ENCODE measurements at places on chromosomes 13 and 19. TPM values are rescaled to one million over a fixed set of nuclear protein-coding genes. Genes with fewer than 3 reads are reported as not detected.

ZNF575 gene
- 0.37 TPM for total RNA-seq

SLC6A16 gene
- total RNA-seq: not detected

ISOC2 gene
- 83.0 TPM for total RNA-seq

KLK6 gene
- total RNA-seq: not detected

SYNE4 gene
- total RNA-seq: not detected

KCNN4 gene
- 2.9 TPM for total RNA-seq

KLHL1 gene
- total RNA-seq: not detected

PODNL1 gene
- total RNA-seq: 0.73 TPM

CLDND2 gene
- not detected for total RNA-seq

ZNF723 gene
- not detected for total RNA-seq

LRRC8E gene
- 6.2 TPM for total RNA-seq

SIGLEC7 gene
- total RNA-seq: not detected

FAM83E gene
- total RNA-seq: under 0.01 TPM

NAPSA gene
- total RNA-seq: 0.20 TPM

ETV2 gene
- 0.37 TPM for total RNA-seq

ZNF525 gene
- 2.0 TPM for total RNA-seq

C1QTNF9 gene
- not detected for total RNA-seq

CNFN gene
- 0.37 TPM for total RNA-seq

TIMM44 gene
- 51.6 TPM for total RNA-seq

GRIN2D gene
- 0.78 TPM for total RNA-seq

GPR4 gene
- total RNA-seq: under 0.01 TPM

ZNF813 gene
- 3.3 TPM for total RNA-seq

IZUMO4 gene
- 2.5 TPM for total RNA-seq

OR7C1 gene
- total RNA-seq: not detected

ZIC2 gene
- not detected for total RNA-seq

AZU1 gene
- not detected for total RNA-seq

NLRP8 gene
- not detected for total RNA-seq

ADGRE1 gene
- not detected for total RNA-seq

LENG9 gene
- 7.3 TPM for total RNA-seq

LILRA5 gene
- total RNA-seq: not detected

KIR2DL1 gene
- total RNA-seq: not detected

GPC5 gene
- total RNA-seq: not detected

COL4A2 gene
- 138 TPM for total RNA-seq

PLIN3 gene
- total RNA-seq: 287 TPM

INSL3 gene
- total RNA-seq: not detected

KANK3 gene
- under 0.01 TPM for total RNA-seq

RPL13A gene
- 2,138 TPM for total RNA-seq

MED4 gene
- 17.6 TPM for total RNA-seq

KIR3DL1 gene
- total RNA-seq: not detected

LILRB1 gene
- not detected for total RNA-seq

LIM2 gene
- total RNA-seq: not detected

C19orf81 gene
- not detected for total RNA-seq

ZNF677 gene
- total RNA-seq: 12.5 TPM
